MV-4-11 (cell line): ENCODE measurements at places on chromosomes 1 and 21.

GRCh38 chr1:26067432-26067911 is at the start of gene TRIM63:
Gene TRIM63 (minus strand): TSS chr1:26067630. CDS start chr1:26067494, 136 bp downstream.
- no peak for DNase-seq

DNA sequence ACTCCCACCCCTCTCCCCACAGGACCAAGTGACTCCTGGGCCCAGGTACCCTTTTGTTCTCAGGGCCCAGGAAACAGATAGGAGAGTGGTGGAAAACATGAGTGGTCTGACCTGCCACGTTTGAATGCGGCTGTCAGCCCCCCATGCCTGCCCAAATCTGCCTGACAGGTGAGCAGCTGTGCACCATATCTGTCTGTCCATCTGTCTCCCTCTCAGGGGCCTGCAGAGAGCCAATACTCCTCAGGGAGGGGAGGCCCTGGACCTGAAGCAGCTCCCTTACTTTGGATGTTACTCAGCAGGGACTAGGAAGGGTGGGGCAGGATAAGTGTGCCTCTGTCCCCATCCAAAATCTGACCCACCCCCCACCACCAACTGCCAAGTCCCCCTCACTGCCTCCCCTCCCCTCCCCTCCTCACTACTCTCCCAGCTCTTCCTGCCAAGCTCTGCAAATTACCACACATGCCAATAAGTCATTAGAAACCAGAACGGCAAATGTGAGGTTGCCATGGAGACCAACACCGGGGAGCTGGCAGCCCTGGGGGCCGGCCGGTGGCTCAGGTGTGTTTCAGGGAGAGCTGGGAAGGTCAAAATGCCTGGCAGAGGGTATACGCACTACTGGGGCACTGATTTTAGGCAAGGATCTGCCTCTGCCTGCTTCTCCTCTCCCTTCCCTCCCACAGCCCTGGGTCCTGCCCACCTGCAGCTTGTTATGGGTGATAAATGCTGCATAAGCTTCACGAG is 11.5 kb downstream of the LRRN2 start:
- no peak for DNase-seq

DNA sequence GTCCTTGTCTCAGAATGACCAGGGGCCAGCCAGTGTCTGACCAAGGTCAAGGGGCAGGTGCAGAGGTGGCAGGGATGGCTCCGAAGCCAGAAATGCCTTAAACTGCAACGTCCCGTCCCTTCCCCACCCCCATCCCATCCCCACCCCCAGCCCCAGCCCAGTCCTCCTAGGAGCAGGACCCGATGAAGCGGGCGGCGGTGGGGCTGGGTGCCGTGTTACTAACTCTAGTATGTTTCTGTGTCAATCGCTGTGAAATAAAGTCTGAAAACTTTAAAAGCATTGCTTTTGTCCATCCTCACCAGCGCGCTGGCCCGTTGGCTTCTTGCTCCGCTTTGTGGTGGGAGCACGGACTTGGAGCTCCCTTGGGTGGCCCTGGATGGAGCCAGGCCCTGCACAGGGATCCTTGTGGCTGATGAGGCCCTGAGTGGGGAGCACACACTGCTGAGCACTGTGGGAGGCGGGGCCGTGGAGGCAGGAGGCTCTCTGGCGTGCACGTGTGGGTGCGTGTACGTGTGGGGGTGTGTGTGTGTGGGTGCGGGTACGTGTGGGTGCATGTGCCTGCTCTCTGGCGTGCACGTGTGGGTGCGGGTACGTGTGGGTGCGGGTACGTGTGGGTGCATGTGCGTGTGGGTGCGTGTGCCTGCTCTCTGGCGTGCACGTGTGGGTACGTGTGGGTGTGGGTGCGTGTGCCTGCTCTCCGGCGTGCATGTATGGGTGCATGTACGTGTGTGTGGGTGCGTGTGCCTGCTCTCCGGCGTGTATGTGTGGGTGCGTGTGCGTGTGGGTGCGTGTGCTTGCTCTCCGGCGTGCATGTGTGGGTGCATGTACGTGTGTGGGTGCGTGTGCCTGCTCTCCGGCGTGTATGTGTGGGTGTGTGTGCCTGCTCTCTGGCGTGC is 18.0 kb downstream of the RNF223 start:
- DNase-seq = no peak

- DNase-seq = peak; percentile 99
Measured at GRCh38 chr1:183580281-183580682, 10.0 kb downstream of the NCF2 start.

- no peak for DNase-seq
Measured at GRCh38 chr1:203098445-203098844, 12.6 kb upstream of the MYOG start.

DNA sequence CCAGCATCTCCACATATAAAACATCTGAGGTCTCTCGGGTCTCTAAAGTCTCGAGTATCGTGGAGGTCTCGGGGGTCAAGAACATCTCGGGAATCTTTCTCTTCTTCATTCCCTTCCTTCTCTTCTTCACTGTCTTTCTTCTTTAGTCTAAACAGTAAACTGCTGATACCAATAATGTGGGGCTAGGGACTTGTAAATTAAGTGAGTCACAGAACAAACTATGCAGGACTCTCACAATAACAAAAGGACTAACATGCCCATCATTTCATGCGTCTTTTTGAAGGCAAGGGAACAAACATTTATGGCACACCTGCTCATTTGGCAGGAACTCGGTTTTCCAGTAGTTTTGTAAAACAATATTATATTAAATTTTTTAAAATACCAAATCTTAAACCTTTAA is 32.4 kb downstream of the PRPF38A start:
- no peak for DNase-seq

DNA sequence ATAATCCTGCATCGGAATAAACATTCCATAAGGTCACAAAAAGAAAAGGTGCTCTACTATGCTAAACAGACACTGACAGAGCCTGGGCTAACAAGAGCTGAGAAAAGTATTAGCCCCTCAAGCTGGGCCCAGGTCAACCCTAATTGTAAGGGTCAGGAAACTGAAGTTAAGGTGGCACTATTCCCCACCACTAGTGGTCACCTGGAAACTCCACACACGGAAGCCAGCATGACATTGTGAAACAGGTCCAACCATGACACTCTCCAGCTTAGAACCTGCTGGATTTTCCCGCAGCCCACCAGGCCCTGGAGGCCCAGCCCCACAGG is 1.2 kb downstream of the PTTG1IP start:
- no peak for DNase-seq

DNA sequence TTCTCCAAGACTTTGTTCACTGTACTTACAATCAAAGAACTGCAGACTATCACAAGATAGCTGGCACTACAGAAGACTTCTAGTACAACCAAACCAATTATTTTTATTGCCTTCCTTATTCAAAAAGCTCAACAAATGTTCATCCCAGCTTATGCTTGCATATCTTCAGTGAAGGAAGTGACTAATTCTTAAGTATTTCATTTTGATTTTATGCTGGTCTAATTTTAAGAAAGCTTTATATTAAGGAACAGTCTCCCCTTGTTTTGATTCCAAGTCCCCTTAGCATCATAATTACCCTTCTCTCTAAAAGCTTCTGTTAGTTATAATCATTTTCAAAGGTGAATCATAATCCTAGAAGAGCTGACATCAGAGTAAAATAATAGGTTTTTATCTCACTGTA is 132.9 kb downstream of the LRRIQ3 start:
- DNase-seq = no peak

- peak; percentile 25 for DNase-seq
Measured at GRCh38 chr1:11558276-11558675, 79.3 kb downstream of the DISP3 start.

DNA sequence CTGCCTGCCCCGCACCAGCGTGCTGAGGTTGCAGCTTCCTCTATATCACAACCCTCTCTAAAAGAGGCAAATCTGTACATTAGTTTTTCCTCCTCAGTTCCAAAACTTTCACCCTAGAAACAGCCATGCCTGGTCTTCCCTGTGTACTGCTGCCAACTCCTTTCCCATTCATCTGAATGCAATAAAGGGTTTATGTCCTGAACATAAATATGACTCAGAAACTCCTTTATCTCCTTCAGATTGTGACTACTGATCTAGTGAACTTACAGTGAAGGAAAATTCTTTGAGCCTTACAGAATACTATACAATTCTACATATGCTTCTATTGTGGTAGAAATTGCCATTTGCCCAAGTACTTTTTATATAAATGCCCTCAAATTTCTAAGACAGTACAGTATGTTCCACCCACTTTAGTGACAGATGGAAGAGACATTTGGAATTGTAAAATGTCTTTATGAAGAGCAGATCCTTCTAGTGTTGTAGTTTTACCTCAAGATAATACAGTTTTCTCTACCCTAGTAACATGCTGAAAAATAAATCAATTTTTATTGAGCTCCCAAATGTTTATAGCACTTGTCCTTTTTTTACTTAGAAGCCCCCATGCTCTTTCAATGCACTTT is 345.1 kb upstream of the SNX7 start:
- DNase-seq = no peak

GRCh38 chr1:21585037-21585436 is 75.8 kb downstream of the ALPL start:
- no peak for DNase-seq
